ENCODE measurements at places on chromosomes 12 and 14.
A peak's percentile ranks its signal among the peaks of the same experiment; 100 is the strongest.

DNA sequence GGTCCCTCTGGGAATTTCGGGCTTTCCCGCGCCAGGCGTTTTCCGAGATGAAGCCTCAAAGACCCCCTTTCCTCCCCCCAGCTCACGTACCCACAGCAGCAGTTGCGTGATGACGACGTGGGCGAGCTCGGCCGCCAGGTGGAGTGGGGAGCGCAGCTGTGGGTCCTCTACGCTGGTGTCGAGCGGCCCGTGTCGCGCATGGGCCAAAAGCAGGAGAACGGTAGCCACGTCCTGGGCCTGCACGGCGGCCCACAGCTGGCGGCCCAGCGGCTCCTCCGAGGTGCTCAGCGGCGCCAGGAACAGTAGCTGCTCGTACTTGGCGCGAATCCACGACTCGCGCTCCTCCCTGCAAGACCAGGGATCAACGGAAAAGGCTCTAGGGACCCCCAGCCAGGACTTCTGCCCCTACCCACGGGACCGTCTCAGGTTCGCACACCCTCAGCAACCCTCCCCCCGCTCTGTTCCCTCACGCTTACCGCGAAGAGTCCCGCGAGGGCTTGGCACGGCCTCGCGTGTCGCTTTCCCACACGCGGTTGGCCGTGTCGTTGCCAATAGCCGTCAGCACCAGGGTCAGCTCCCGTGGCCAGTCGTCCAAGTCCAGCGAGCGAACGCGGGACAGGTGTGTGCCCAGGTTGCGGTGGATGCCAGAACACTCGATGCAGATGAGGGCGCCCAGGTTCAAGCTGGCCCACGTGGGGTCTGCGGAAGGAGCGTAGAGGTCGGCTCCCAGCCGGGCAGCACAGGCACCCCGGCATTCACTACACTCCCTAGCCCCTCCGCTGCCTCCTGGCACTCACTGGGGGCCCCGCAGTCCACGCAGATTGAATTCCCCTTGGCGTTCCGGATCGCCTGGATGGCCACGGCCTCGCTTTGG, 11.4 kb downstream of the AGAP2 start:
- no peak for ATAC-seq

DNA sequence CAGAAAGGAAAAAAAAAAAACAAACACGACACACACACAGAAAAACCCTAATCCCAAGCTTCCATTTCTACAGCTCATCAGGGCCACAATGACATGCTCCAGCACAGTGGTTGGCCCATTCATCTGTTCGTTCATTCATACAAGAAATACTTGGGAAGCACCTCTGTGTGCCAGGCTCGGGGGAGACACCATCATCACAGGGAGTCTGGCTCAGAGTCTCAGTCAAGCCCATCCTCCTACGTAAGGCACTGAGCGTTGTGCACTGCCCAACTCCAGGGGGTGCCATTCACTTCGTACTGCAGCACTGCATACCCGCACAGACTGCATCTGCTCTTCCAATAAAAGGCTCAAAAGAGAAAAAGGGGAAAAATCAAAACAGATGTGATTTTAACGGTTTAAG, 15.3 kb downstream of the VPS37B start:
- no peak for ATAC-seq

DNA sequence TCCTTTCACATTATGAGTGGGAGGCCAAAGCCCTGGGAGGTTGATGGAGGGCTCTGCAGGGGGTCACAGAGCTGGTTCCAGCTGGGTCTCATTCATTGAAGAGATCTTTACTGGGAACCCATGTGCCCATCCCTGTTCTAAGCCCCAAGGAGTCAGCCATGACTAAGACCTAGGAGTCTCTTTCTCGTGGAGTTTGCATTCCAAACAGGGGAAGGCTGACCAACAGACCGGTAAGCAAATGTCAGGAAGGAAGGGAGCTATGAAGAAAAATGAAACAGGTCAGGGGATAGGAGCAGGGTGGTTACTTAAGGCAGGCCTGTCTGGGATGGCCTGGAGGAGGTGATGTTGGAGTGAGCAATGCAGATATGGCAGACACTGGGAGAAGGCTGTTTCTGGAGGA, 31.5 kb downstream of the SYNDIG1L start:
- no peak for ATAC-seq

- peak; percentile 88 for ATAC-seq
Observed at GRCh38 chr12:93591137-93591868, 18.8 kb downstream of the SOCS2 start.

- ATAC-seq, result no peak
Observed at GRCh38 chr12:103178366-103179080, 221.0 kb downstream of the ASCL1 start.

GRCh38 chr14:36747411-36748184, 85.9 kb downstream of the PAX9 start:
- ATAC-seq, result no peak

GRCh38 chr14:89861630-89862029, 92.9 kb downstream of the EFCAB11 start:
- ATAC-seq, result no peak

DNA sequence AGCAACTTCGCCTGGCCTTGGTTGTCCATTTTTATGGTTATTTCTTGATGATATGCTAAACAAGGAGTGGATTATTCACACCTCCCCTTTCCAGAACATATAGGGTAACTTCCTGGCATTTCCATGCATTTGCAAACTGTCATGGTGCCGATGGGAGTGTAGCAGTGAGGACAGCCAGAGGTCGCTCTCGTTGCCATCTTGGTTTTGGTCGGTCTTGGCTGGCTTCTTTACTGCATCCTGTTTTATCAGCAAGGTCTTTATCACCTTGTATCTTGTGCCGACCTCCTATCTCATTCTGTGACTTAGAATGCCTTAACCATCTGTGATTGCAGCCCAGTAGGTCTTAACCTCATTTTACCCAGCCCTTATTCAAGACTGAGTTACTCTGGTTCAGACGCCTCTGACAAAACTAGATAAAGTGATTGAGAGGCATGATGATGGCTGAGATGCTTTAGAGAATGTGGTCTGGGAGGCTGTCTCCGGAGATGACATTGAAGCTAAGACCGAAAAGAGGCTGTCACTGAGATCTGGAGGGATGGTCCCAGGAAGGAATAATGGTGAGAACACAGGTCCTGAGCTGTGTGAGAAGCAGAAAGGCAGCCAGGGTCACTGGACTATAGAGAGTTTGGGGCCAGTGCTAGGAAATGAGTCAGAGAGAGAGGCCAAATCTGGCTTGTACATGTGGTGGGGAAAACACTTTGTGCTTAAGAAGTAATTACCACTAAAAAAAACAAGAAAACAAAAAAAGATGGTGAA, 2.9 kb downstream of the GLT1D1 start:
- ATAC-seq, result no peak

DNA sequence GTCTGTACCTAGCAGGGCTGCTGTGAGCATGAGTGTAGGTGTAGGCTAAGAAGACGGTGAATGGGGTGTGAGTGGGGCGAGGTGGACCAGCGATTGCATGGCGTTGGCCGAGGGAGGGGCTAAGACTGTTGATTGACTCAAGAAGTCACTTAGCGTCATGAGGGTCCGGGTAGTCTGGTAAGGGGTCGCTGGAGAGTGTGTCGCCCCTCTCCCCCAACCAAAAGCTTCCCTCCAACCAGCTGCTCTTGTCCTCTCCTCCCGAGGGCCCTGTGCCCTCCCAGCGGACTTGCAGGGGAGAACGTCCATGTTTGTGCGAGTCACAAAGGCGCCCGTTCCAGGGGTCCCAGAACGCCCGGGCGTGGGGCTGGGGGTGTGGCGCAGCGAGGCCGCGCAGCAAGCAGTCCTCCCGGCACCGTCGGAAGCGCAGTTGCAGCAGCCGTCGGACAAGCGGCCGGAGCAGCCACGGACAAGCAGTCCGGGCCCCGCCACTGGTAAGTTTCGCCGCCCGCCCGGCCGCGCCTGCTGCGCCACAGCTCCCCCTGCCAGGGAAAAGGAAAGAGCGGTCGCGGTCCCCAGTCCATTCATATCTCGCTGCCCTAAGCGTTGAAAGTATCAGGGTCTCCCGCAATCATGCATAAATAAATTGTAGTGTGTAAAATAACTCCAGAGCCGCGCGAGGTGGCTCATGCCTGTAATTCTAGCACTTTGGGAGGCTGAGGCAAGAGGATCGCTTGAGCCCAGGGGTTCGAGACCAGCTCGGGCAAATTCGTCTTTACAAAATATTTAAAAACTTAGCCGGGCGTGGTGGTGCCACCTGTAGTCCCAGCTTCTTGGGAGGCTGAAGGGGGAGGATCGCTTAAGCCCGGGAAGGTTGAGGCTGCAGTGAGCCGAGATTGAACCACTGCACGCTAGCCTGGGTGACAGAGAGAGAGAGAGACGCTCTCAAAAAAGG, at the start of gene CCDC63:
Gene CCDC63, plus strand, starts transcription at position 373 of the 952 bp plus-strand sequence. CDS start 5,968 bp downstream, outside the sequence.
- ATAC-seq, result peak; percentile 57

GRCh38 chr14:36981832-36982529, 190.4 kb downstream of the SLC25A21 start:
- no peak for ATAC-seq

GRCh38 chr12:57005980-57006808, at the start of gene ZBTB39:
TSS of gene ZBTB39 (minus strand) at chr12:57006546. CDS start at chr12:57004917, 1,629 bp downstream.
- ATAC-seq, result peak; percentile 78

DNA sequence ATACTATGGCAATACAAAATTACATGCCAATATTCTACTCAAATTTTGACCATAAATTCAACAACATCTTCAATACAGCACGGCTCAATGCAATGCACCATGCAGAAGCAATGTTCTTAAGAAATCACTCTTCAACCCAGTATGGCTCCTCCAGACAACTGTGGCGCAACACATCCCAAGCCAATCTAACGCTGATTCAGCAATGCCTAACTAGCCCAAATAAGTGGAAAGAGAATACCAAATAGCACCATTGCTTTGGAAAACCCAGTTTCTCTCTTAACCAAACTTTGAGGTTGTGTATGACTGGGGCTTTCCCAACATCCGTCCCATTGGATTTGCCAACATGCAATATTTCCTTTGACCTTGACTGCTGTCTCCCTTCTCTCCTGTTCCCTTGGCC, 211.1 kb upstream of the TBX3 start:
- ATAC-seq, result no peak

- ATAC-seq, result no peak
Observed at GRCh38 chr12:26736563-26737486, 96.2 kb downstream of the ITPR2 start.

- ATAC-seq, result no peak
Observed at GRCh38 chr12:85029456-85029855, 6.6 kb downstream of the TSPAN19 start.

DNA sequence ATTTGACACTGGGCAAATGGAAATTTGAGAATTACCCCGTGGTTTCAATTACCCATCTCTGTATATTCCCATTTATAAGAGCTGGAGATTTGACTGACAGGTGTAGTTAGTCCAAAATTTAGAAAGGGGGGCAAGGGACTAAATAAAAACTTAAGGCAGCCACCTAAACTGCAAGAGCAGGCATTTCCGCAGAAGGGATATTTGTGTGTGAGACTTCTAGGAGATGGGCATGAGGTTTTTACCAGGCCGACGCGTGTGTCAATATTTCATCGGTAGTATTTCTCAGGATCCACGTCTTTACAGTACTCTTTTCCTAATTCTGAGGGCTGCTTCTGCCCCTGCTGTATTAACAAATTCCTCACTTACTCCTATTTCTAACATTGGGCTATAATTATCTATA, 1.4 kb downstream of the FAR2 start:
- ATAC-seq, result no peak

DNA sequence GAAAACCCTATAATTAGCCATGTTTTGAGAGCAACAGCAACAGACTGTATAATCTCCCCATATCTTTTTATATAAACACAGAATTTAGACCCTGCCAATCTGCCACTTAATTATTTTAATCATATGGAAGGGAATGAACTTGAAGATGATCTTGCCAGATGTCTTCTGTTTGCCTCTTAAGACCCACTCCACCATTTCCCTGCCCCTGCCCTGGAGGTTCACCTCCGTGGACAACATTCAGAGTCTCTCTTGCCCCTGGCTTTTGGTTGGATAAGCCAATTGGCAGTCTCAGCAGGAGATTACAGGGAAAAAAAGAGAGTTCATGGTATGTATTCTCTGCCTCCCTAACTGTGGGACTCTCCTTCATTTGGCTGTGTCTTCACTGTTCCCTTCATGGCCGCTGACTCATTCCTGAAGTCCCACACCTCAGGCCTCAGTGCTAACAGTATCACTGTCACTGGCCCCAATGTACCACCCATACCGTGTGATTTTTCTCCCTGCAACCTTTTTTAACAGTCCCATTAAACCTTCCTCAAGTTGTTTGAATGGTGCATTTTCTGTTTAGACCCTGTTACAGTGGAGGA, 184.8 kb downstream of the PIK3C2G start:
- ATAC-seq, result no peak

- no peak for ATAC-seq
Observed at GRCh38 chr14:102352213-102352612, 10.5 kb downstream of the CINP start.

DNA sequence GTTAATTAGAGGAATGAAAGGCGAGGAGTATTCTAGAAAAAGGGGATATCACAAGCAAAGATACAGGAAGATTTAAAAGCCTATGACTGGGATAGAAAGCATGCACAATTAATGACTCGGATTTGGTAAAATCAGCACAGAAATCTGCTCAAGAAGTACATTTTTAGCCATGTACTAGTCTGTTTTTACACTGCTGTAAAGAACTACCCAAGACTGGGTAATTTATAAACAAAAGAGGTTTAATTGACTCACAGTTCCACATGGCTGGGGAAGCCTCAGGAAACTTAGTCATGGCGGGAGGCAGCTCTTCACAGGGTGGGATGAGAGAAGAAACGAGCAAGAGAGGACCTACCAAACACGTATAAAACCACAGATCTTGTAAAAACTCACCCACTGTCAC, 716.3 kb upstream of the MDGA2 start:
- ATAC-seq, result no peak

- no peak for ATAC-seq
Observed at GRCh38 chr12:79659961-79660431, 30.8 kb downstream of the PAWR start.

DNA sequence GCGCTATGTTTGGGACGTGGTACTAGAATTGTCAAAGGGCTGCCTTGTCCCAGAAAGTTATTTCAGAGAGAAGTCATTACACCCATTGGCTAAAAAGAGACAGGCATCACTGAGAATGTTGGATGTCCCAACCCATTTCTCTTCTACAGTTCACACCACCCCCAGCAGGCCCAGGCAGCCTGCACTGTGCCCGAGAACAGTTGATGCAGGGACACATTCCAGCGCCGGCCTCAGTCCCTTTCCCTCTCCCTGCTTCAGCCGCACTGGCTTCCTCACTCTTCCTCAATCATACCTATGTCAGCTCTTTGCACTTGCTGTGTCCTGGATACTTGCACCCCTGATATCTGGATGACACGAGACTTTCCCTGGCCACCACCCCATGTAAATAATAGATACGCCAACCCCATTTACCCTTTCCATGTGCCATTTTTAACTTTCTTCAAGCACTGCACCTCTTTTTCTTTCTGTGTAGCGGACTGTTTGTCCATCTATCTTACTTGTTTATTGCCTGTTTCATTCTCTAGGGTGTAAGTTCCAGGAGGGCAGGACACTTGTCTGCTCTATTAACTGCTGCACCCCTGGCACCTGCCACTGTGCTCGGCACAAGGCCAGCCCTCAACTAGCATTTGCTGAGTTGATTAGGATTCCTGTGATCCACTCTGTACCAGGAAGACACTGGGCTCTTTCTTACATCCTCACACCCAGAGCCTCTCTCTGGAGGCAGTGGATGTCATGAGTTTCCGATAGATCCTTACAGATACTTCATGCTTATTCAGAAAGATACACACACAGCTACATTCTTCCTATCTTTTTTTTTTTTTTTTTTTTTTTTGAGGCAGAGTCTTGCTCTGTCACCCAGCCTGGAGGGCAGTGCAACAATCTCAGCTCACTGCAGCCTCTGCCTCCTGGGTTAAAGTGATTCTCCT, 76.6 kb upstream of the CEP83 start:
- ATAC-seq, result no peak
